Upper lobe of right lung (tissue), 1 donor: ENCODE measurements at places on chromosomes 7 and 10.

- no peak for DNase-seq
These were observed 637.6 kb upstream of the IGFBP3 start for GRCh38 chr7:46558482-46559193.

GRCh38 chr10:88147000-88147798 lies 283.8 kb downstream of the PTEN start:
- no peak for DNase-seq

GRCh38 chr10:127911218-127911866 lies 4.4 kb downstream of the PTPRE start:
- no peak for DNase-seq

GRCh38 chr7:38300175-38300574 lies 26.7 kb upstream of the TARP start:
- DNase-seq, result no peak

GRCh38 chr10:101993651-101994200 lies 62.2 kb downstream of the ARMH3 start:
- DNase-seq, result no peak
